ENCODE measurements at places on chromosomes 7 and 10.
A peak's percentile ranks its signal among the peaks of the same experiment; 100 is the strongest.

GRCh38 chr7:14380881-14381280 lies 391.4 kb upstream of the ETV1 start:
- no peak for DNase-seq

DNA sequence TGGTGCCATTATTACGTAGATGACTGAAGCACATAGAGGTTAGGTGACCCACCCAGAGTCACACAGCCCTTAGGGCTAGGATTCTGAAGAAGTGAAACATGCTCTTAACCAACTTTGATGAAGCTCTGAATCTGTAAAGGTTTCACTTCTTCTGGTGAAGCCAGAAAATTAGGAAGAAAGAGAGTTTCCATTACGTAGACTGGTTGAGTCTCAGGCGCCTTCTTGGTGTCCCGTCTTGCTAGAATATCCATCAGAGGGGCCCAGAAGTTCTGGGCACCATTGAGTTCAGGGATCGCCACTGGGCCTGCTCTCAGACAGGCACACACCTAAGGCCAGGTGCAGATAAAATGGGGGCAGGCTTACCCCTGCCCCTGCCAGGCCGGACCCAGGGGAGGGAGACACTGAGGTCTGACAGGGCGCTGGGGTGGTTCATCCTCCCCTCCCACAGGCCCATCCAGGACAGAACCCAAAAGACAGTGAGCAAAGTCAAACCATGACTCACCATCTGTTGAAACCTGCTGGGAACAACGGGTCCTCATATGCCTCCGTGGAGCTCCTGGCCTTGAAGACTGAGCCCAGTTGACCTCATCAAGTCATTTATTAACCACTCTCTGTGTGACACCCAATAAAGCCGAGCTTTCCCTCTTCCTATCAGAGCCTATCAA lies 33.2 kb downstream of the DRGX start:
- DNase-seq: peak; percentile 37

DNA sequence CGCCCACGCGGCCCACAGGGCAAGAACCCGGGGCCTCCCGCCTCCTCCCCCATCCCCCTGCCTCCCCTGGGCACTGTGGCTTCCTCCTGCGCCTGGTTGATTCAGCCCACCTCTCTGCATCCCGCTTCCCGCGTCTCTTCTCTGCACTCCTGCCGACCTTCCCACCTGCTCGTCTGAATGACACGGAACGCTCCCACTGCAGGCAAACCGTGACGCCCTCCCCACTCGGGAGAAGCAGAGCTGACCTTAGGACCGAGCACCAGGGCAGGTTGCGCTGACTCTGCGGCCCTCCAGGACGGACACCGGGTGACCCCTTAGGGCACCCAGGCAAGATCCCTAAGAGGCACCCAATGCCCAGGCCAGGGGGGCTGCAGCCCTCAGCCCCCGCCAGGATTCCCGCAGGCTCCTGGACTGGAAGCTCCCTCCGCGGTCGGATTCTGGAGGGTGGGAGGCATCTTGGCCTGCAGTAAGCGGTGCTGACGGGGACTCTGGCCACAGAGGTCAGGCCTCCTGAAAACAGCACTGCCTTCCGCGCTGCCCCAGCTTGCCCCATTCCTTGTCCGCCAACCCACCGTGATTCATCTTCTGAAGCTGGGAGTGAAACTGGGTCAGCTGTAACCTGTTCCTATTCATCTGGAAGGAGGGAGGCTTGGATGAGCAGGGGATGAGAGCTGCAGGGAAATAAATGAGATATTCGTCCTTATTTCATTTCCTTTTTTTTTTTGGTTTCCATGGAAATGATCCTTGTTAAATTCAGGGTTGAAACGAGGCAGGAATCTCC lies 990 bp downstream of the CALML3 start:
- DNase-seq: no peak

GRCh38 chr7:138584283-138584682 lies 116.9 kb downstream of the SVOPL start:
- DNase-seq: no peak

GRCh38 chr7:50409856-50410745 lies 40.0 kb downstream of the FIGNL1 start:
- no peak for DNase-seq

- no peak for DNase-seq
These were observed 246.8 kb downstream of the CELF2 start for GRCh38 chr10:11264296-11265048.

GRCh38 chr10:6423004-6423403 lies 157.1 kb downstream of the PRKCQ start:
- DNase-seq: no peak

GRCh38 chr10:3570855-3571266 lies 214.1 kb downstream of the KLF6 start:
- DNase-seq: no peak

DNA sequence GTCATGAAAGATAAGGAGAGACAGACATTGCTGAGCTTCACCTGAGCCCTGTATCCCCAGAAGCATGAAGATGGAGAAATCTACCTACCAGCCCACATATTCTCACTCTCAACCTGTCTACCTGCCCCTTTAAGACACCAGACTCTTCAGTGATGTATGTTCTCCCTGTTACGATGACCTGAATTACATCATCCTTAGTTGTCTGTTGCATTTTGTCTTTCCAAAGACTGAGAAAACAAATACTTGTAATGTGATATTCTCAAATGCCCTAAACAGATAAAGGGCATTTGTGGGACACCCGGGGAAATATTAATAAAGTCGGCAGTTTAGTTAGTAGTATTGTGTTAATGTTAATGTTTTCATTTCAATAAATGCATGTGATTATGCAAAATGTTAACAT lies 305.8 kb upstream of the IGFBP3 start:
- DNase-seq: no peak

- no peak for DNase-seq
These were observed 21.6 kb downstream of the SCART1 start for GRCh38 chr10:133475425-133475734.

DNA sequence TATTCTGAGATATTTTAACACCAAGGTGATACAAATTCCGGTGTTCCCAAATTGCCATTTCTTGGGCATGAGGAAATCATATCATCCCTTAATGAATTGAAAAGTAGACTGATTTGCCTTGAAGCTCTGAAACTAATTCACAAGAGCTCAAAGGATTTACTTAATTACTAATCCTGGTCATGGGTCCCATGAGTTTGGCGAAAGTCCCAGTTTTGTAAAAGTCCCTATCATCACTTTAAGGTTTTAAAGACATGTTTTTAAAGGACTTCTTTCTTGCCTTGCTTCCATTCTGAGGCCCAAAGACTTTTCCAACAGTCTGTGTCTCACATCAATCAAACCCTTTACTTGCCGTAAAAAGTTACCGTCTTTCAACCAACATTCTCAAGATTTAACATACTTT lies 377.9 kb downstream of the DNAJB9 start:
- DNase-seq: no peak

GRCh38 chr10:14875941-14876340 lies 2.7 kb upstream of the SUV39H2 start:
- no peak for DNase-seq

GRCh38 chr7:43880596-43880995 lies 11.3 kb upstream of the MRPS24 start:
- no peak for DNase-seq

DNA sequence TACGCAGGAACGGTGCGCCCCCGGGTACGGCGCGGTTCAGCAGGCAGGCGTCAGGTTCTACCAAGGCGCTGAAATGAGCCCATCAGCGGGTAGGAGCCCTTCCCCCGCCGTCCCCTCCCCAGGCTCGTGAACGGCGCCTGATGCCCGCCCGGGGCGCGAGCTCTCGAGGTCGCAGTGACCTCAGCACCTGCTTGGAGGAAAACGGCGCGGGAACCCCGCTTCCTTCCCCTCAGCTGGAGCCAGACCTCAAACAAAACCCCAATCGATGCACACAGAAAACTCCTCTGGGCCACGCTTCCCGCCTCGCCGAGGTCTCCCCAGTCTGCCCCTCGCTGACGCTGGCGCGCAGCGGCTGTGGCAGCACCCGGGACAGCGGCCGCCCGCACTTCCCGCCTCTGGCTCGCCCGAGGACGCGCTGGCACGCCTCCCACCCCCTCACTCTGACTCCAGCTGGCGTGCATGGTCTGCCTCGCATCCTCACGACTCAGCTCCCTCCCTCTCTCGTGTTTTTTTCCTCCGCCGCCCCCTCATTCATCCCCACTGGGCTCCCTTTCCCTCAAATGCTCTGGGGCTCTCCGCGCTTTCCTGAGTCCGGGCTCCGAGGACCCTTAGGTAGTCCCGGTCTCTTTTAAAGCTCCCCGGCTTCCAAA lies 514 bp upstream of the GAD2 start:
- DNase-seq: no peak

DNA sequence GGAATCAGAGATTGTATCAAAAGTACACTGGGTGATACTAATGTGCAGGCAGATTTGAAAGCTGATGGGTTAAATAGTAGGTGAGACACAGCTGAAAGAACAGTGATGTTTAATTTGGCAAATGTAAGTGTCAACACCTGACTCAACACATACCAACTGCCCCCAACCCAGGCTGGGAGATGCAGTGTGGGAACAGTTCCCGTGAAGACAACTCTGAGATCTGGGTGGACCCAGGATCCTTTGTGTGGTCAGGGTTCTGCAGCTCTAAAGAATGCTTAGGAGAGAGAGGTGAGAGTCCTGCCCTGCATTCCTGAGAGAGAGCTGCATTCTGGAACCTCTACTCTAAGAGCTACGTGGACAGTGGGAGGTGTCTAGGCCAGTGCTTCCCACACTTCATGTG lies 479.7 kb downstream of the RPS24 start:
- DNase-seq: no peak

GRCh38 chr10:48439581-48440041 lies 133.1 kb downstream of the MAPK8 start:
- no peak for DNase-seq

DNA sequence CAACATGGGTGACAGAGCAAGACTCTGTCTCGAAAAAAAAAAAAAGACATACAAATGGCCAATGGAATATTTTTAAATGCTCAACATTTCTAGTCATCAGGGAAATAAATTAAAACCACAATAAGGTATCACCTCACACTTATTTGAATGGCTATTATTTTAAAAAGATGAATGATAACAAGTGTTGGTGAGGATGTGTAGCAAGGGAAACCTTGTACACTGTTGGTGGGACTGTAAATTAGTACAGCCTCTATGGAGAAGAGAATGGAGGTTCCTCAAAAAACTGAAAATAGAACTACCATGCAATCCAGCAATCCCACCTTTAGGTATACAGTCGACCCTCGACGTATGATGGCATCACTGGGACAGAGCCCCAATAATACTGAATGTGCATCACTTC lies 65.4 kb upstream of the DIP2C start:
- DNase-seq: no peak

- DNase-seq: no peak
These were observed 134.4 kb upstream of the FAM3C start for GRCh38 chr7:121530227-121531174.

DNA sequence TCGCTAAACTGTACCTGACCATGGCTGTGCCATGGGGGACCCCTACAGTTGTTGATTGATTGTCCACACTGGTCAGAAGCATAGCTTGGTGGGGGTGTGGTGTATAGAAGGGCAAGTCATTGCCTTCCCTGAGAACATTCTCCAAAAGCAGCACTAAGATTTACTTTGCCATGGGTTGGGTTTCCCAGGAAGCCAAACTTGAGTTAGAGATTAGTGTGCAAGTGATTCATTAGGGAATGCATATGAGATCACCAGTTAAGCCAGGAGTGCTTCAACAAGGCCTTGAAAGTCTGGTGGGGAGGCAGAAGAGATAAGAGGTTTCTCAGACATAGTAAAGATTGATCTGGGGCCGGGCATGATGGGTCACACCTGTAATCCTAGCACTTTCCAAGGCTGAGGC lies 21.4 kb upstream of the TPST1 start:
- DNase-seq: no peak

DNA sequence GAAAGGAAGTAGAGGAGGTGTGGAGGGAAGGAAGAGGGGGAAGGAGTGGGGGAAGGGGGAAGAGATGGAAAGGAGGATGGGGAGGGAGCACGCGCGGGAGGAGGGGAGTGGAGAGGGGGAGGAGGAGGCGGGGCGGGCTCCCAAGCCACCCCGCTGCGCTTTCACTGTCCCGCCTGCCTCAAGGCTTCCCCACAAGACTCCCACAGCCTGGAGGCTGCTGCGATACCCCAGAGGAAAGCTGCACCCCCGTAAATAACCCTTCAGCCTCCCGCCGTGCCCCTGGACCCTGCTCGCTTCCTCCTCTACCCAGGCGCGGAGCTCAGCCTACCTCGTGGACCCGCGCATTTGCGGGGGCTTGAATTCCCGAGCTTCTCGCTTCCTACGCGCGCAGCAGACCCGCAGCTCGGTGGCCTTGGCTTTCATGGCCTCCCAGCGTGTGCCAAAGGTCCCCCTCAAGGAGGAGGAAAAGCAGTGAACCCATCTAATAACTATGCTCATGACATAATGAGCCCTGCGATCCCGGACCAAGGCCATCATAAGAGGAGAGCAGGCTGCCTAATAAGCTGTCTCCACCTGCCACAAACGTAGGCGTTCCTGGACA lies at the start of gene C10orf67:
Gene C10orf67 (minus strand): TSS at position 557 of the 601 bp plus-strand sequence. CDS start 23 bp downstream, at position 534.
- peak; percentile 83 for DNase-seq

DNA sequence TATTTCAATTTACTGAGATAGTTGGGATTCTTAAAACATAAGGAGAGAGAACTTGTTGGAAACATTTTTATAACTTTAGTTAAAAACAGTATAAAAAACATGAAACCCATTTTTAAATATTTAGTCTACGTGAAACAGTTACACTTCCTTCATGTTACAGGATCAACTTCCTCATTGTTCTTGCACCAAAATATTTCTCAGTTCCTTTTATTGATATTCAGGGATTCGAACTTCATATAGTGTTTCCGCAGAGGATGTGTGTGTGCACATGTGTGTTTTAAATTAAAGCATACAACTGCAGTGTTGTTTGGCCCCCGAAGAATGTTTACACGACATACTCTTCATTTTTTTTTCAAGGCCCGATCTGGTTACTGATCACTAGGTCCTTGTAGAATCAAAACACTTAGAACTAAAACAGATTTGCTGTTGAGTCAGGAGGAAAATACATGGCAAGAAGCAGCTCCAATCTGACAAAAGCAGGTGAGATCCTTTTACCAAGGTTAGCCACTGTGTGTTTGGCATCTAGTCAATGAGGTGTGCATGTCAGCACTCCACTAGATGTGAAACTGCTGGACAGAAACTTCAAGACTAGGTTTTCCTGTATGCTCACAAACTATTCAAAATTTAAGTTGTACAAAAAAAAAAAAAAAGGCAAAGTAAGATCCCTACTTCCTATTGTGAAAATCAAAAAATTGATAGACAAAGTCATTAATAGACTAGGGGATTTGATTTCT lies 60.4 kb downstream of the INSYN2A start:
- no peak for DNase-seq

DNA sequence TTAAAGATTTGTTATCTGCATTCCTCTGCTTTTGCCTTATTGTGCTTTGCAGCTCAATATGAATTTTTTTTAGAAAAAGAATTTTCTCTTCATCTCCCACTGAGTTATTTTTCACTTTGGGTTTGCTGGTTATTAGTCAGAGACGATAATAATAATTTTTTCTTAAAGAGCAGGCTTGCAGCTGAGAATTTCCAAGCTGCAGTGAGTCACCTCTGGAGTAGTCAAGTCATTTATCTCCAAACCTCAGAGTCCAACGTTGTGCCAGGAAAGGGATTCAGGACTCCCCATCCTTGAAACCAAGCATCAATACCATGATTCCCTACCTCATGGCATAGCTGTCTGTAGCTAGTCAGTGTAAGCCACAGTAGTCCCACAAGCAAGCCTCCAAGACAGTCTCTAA lies 15.2 kb upstream of the EGR2 start:
- DNase-seq: no peak

- peak; percentile 43 for DNase-seq
These were observed 209.1 kb downstream of the TRIL start for GRCh38 chr7:28748933-28749584.

GRCh38 chr10:121998462-121998861 lies 9.5 kb downstream of the TACC2 start:
- DNase-seq: no peak

GRCh38 chr7:137791930-137792329 lies 54.8 kb downstream of the DGKI start:
- no peak for DNase-seq

- no peak for DNase-seq
These were observed 28.5 kb downstream of the GET4 start for GRCh38 chr7:904847-905246.
